ENCODE measurements at places on chromosomes 7 and 10.

DNA sequence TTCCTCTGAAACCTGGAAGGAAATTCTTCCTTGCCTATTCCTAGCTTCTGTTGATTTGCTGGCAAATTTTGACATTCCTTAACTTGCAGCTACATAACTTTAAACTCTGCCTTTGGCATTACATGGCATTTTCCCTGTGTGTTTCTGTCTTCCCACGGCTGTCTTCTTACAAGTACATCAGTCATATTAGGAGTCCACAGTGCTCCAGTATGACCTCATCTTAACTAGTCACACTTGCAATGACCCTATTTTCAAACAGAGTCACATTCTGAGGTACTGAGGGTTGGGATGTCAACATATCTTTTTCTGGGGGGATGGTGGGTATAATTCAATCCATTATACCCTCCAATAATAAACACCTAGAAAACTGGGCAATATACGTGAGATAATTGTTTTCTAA is 37.4 kb upstream of the EPHB6 start:
- no peak for DNase-seq

GRCh38 chr7:134618756-134619530 is 27.7 kb upstream of the BPGM start:
- DNase-seq: no peak

- DNase-seq: no peak
Observed at GRCh38 chr10:78828647-78829539, 239.9 kb upstream of the ZMIZ1 start.

- no peak for DNase-seq
Observed at GRCh38 chr7:47262881-47263280, 319.0 kb downstream of the TNS3 start.

DNA sequence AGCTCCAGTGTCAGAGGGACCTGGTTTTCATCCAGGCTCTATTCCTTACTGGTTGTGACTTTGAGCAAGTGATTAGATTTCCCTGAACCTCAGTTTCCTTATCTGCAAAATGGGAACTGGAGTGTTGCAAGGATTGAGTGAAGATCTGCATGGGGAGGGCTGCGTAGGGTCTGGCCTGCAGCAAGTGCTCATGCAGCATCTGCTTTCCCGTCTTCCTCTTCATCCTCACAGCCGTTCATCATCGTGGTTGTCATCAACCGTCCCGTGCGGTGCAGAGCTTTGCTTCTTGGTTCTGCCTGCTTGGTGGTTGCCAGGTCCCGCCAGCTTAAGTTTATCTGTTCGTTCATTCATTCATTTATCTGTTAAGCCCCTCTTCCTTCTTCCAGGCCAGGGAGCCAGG is 135.0 kb downstream of the GRK5 start:
- no peak for DNase-seq

GRCh38 chr7:33996899-33997298 is 91.6 kb downstream of the BMPER start:
- DNase-seq: no peak

DNA sequence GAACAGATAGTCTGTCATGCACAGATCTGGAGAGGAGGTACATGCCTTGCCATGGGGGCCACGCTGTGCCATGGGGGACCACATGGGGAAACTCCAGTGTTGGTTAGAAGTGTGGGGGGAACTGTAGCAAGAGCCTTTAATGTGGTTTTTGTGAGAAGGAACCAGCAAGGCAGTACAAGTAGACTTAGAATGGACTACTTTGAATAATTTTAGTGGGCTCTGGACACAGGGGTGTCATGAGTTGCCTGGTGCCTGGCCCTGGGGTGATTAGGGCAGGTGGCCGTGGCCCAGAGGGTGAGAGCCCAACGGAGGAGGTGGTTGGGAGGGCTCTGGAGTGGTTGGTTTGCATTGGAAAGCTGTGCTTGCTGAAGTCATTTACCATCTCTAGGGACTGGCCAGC is 77.2 kb downstream of the CXCL12 start:
- no peak for DNase-seq

DNA sequence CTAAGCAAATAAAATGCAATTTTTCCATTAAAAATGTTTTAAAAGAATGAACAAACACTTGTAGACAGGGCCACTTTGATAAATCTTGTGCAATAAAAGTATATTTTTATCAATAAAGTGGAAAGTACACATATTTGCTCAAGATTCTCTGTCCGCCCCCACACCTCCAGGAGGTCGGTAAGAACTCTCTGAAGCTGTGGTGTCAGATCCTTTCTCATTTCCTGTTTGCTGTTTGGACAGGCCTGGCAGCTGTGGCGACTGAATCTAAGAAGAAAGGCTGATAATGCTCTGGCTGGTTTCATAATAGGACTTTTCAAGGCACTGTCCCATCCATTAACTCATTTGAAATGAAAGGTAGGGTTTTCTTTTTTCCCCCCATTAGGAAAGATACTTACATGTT is 15.3 kb upstream of the ASB4 start:
- no peak for DNase-seq

DNA sequence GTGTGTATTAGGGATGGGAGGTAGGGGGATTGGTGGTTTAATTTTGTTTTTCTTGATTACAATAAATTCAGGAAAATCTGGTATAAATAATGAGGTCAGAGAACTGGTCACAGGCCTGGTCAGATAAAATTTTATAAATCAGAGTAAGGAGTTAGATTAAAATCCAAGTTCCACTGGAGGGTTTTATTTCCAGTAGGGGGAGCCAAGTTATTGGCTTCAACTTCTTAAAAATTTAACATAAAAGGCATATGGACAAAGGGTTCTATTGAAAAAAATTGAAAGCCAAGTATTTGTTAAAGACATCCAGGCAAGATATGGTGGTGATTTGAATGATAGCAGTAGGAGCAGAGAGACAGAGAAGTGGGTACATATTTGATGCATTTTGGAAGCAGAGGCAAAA is 763.3 kb downstream of the SORCS1 start:
- no peak for DNase-seq

DNA sequence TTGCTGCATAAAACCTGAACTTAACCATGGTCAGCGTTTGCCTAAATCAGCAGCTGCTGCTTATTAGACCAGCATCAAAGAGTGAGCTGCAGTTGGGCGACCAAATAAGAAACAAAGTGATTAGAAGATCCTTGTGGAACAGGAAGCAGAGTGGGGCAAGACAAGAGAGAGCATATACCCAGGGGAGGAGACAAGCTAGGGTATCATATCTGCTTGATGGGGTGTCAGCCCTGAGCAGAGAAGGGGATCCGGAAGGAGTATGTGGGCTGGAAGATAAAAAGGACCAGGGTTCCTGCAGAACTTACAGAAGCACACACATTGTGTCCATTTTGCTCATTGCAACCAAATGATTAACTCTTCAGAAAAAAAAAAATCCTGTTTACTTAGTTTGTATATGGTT is 213.6 kb downstream of the CELF2 start:
- no peak for DNase-seq

- DNase-seq: no peak
Observed at GRCh38 chr10:99560277-99561126, 27.8 kb downstream of the NKX2-3 start.

GRCh38 chr7:93910076-93910994 is 4.0 kb downstream of the GNGT1 start:
- DNase-seq: no peak

DNA sequence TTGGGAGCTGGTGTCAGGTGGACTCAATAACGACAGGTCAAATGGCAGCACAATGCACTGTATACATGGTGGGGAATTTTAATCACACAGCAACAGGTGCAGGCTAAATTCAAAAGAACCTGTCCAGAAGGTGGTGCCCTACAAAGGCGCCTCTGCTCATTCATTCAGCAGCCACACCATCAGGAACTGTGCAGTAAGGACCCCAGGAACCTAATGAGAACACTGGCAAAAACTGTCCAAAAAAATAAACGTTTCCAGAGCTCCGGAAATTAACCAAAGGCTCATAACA is 21.9 kb upstream of the CRYGN start:
- DNase-seq: no peak

GRCh38 chr7:131957338-131958020 is 401.1 kb upstream of the PODXL start:
- no peak for DNase-seq

GRCh38 chr10:6024334-6024682 is 37.9 kb downstream of the IL2RA start:
- DNase-seq: no peak

GRCh38 chr10:63286754-63287264 is 153.7 kb downstream of the NRBF2 start:
- no peak for DNase-seq

GRCh38 chr7:14309432-14309831 is 320.0 kb upstream of the ETV1 start:
- DNase-seq: no peak

- no peak for DNase-seq
Observed at GRCh38 chr10:86113501-86113900, 253.1 kb downstream of the GRID1 start.
